ENCODE measurements at places on chromosomes 4 and X. TPM values are rescaled to one million over a fixed set of nuclear protein-coding genes. Genes with fewer than 3 reads are reported as not detected.

FGF2 gene
- total RNA-seq = 20.7 TPM

NPY2R gene
- not detected for total RNA-seq

SYTL5 gene
- 18.2 TPM for total RNA-seq

RS1 gene
- not detected for total RNA-seq

SERPINA7 gene
- not detected for total RNA-seq

PLK4 gene
- total RNA-seq = 13.8 TPM
